ENCODE measurements at places on chromosomes 12 and 14. TPM values are rescaled to one million over a fixed set of nuclear protein-coding genes. Genes with fewer than 3 reads are reported as not detected.

The PSMA6 gene
- 155 TPM for total RNA-seq

The TPPP2 gene
- not detected for total RNA-seq

The CMTM5 gene
- total RNA-seq = not detected

The TMEM116 gene
- total RNA-seq = 11.2 TPM

Measured in osteoblast (primary cell).